ENCODE measurements at places on chromosomes 2 and 18.

DNA sequence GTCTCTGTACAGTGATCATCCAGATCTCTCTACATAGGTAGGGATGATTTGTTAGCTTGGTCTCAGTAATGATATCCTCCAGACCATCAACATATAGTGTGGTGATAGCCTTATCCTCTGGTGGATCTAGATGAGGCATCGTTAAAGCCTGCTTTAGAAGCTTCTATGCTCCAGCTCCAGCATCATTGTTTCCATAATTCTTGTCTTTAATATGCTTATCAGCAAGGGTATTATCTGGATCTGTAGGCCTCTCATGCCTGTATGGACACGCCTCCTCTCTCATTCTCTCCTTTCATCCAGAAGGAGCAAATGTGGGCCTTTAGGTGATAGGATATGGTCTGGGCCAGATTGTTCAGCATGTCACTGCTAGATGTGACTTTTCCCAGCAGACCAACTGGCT is 234.5 kb upstream of the CHST9 start:
- no peak for DNase-seq

DNA sequence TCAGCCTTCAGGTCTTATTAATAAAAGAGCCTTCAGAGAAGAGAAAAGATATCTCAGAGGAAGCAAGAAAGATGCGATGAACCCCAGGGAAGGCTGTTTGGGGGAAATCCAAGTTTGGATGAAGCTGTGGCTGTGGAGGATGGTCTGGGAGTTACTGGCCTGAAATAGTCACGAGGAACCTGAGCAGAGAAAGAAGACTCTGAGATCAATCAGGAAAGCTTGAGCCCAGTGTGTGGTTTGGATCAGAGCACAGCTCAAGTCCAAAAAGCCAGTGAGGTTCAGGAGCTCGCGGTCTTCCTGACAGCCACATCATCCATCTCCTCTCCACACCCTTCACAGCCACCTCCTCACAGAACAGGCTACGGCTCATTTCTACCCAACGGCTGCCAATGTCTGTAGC is 87.4 kb upstream of the SERPINE2 start:
- DNase-seq: no peak

- DNase-seq: no peak
Measured at GRCh38 chr18:44786688-44787087, 106.0 kb downstream of the SETBP1 start.

DNA sequence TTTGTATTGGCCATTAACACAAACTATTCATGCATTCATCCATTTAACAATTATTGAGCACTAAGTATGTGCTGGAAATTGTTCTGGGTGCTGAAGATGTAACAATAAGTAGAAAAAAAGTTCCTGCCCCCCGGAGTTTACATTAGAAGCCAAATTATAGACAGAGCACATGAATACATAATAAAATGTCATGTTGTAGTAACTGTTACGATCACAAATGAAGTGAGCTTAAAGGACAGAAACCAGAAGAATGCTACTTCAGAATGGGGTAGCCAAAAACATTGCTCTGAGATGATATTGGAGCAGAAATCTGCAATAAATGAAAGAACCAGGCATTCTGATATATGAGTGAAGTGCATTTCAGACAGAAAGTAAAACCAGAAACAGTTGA is 256.0 kb upstream of the SETBP1 start:
- DNase-seq: no peak

All from omental fat pad (tissue), 4 donors.